NCI-H69 (cell line): ENCODE measurements at places on chromosomes 13 and 19.

GRCh38 chr19:44553478-44554171 lies 24.1 kb upstream of the CEACAM20 start:
- DNase-seq: no peak

GRCh38 chr13:95023405-95023804 lies 277.8 kb downstream of the ABCC4 start:
- DNase-seq: peak; percentile 38

DNA sequence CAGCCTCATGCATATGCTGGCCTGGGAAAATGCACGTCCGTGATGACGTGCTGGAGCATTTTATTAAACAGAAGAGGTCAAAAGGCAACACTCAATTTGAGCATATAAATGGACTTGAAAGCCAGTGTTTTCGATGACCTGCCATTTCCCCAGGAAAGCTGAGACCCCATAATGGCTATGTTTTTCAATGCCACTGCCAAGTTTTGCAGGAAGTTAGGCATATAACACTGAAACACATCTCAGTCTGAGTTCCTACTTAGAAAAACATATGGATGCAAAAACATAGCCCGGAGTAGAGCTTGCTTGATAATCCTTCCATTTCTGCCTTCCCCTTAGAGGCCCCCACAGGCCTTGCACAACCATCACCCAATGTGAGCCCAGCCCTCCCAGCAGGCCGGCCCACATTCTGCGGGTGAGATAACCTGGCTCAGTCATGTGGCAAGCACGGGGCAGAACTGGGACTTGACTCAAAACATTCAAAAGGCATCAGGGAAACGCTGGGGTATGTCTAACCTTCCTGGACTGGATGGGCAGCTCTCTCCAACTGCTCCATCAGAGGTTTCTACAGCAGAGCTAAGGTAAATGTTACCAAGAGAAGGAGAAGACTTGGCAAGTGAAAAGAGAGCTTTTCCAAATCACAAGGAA lies 24.9 kb downstream of the EPS15L1 start:
- DNase-seq: no peak

DNA sequence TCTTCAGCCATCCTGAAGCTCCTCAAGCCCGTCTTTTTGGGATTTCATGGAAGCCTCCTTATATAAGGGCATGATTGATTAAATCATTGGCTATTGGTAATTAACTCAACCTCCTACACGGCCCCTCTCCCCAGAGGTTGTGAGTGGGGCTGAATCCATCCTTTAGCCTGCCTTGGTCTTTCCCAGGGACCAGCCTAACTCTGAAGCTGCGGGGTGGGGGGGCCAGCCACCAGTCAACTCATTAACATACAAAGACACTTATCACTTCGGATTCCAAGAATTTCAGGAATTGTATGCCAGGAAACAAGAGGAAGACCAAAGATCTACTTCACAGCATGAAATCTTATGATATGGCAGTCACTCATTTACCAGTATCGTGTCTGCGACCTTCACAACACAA lies 9.9 kb downstream of the COL4A1 start:
- no peak for DNase-seq
